T follicular helper cell (primary cell): ENCODE measurements at places on chromosomes 16 and 17.

- no peak for DNase-seq
Observed at GRCh38 chr16:21336231-21336630, 58.1 kb upstream of the CRYM start.

DNA sequence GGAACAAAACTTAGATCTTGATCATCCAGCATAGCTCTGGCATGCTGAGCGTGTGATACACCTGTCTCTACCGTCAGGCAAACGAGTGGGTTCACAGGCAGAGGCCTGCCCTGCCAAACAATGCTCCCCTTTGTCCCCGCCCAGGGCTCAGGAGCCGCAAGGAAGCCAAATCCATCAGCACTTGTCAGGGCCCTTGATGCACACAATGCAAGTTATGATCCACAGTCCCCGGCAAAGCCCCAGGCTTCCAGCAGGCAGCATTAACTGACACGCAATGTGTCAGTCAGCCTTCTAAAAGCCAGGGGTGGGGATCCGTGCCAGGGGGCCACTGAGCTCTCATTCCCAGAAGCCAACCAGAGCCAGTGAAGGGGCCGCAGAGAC, 460.9 kb downstream of the SLC39A11 start:
- DNase-seq: no peak

GRCh38 chr17:48746916-48747444, 18.4 kb upstream of the HOXB13 start:
- DNase-seq: no peak

DNA sequence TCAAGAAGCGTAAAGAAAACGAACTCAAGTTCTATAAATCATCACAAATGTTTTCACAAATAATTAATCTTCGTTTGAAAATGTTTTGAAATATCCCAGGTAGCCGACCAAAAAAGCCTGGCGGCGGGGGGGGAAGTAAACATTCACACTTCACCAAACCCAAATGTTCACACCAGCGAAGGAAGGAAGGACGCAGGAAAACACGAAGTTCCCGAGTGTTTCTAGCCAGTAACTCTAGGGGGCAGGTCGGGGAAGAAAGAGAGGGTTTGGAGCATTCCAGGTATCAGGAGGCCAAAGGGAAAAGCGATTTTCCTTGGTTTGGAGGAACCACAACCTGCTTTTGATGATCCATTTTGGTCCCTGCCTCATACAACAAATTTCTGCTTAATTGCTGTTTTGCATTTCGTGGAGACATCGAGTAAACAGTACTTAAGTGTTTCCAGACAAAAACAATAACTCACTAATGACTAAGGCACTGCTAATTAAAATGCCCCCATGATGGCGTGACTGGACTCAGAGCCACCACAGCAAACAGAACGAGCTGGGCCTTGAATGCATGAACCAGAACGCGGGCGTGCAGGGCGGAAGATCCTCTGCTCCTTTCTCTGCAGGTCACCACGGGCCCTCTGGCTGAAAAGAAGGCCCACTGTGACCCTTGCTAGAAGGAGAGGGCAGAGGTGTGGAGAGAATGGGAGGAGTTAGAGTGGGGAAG, 16.6 kb downstream of the ZFHX3 start:
- no peak for DNase-seq

GRCh38 chr17:32566303-32566702, 79.5 kb downstream of the CDK5R1 start:
- no peak for DNase-seq

GRCh38 chr16:23863511-23864422, 28.0 kb downstream of the PRKCB start:
- no peak for DNase-seq

DNA sequence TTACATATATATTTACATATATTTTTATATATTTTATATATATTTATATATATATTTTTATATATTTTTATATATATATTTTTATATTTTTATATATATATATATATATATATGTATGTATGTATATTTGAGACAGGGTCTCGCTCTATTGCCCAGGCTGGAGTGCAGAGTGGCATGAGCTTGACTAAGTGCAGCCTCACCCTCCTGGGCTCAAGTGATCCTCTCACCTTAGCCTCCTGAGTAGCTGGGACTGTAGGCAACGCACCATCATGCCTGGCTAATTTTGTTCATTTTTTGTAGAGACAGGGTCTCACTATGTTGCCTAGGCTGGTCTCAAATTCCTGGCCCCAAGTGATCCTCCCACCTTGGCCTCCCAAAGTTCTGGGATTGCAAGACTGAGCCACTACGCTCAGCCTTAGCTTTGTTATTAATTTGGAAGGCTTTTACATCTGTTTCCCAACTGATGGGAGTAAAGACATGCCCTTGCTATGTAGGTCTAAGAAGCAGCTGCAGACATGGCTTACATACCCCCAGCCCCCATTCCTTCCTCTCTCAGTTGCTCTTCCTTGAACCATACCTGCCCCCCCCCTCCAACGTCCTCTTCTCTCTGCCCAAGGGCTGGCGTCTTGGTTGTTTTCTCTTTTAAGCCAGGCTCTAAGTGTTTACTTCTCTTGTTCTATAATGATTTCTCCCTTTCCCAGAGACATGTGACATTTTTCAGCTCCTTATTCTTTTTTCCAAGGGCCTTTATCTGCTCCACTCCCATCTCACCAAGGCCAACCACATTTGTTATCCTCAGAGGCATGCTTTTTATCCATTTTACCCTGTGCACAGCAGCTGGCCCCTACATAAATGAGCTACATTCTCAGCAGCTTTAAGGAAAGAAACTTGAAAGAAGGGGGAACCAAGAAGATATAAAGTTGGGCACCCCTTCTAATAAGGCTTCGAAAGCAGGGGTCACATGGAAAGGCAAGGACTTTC, 64.2 kb upstream of the ATF7IP2 start:
- no peak for DNase-seq

- no peak for DNase-seq
Observed at GRCh38 chr16:71287911-71288310, 1.3 kb downstream of the CMTR2 start.

DNA sequence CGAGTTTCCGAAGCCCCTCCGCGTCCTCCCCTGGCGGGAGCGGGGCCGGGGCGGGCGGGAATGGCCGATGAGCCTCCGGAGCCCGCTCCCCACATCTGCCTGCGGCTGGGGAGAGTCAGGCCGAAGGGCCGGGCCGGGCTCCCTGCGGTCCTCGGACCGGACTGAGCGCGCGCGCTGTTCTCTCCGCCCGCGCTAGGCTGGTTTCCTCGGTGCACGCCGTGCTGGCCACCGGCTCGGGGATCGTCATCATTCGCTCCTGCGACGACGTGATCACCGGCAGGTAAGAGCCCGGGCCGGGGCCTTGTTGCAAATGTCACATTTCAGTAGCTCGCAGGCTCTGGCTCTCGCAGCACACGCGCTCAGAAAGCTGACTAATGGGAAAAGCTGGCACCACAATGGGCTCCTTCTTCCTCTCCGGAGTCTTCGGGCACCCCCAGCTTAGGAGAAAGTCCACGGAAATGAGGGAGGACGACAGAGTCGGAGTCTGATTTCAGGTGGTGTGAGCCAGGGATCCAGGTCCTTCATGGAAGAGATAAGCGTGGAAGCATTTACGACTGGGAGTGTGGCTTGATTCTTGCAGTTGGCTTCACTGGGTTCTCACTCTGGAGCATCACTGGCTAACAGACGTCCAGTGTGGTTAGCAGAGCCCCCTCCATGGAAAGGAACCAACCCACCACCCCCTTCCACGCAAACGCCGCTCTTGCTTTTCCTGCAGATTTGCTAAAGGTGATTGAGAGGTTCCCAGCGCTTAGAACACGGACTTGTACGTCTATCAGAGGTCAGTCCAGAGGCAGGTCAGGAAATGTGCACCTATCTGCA, 715 bp downstream of the TLCD3A start:
- DNase-seq: no peak

DNA sequence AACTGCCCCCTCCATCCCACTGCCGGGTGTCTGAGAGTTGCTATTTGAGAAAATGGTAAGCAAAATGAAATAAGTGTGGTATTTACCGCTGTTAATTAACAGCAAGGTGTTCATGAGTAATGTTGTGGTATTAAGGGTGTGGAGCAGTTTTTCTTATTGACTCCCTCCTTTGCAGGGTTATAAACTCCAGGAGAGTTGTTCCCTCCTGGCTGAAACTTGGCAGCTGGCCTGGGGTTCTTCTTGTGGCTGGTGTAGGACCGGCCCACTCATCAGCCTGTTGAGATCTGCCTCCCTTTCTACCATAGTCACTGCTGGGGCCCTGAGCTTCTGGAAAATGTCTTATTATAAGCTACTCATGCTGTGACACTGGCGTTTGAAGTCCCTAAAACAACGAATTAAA, 128.6 kb downstream of the SOX9 start:
- no peak for DNase-seq

- DNase-seq: no peak
Observed at GRCh38 chr17:83103200-83103942, 24.0 kb downstream of the METRNL start.

DNA sequence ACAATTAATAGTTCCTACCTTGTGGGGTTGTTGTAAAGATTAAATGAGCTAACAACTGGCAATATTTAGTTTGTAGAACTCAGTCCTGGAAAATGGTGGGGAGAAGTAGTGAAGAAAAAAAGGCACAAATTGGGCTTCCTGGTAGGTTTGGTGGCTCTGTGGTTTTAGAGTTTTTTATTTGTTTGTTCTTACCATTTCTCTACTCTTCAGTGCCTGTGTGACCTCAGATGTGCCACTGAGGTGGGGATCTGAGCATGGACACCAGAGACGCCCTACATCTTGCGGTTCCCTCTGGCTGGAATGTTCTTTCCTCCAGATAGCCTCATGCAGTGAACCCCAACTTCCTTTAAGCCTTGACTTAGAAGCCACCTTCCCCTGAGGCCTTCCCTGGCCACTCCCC, 7.7 kb downstream of the ZBTB4 start:
- no peak for DNase-seq

DNA sequence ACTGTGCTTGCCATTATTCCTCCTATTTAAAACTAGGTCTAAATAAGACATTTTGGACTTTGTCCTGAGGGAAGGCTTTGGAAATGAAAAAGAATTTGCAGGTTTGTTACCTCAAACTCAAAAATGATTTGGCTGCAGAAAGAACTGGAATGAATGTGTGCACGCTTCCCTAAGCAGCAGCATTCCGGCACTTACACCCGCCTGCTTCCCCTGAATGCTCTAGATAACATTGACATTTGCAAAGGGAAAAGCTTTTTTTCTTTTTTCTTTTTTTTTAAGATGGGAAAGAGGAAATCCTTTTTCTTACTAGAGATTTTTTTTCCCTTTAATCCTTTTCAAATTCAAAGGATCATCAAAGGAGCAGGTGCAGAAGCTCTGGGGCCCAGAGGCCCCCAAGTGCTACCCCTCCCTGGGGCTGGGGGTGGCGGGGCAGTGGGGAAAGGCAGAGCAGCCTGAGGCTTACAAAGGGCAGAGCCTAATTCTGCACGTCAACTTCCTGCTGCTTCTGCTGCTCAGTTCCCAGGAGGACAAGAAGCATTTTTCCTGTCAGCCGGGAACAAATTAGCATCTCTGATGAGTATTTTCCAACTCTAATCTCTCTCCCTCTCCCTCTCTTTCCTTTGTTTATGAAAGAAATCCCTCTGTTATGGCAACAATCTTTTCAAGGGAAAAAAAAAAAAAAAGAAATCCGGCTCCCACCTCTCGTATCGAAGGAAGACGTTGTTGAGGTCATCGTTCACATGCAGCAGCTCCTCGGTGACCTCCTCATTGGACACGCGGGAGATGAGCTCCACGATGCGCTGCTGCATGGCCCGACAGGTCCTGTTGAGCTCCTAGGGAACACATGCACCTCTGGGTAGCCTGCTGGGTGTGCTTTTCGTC, 32.1 kb upstream of the SREBF1 start:
- no peak for DNase-seq

- no peak for DNase-seq
Observed at GRCh38 chr16:65453646-65454045, 331.8 kb upstream of the CDH11 start.

DNA sequence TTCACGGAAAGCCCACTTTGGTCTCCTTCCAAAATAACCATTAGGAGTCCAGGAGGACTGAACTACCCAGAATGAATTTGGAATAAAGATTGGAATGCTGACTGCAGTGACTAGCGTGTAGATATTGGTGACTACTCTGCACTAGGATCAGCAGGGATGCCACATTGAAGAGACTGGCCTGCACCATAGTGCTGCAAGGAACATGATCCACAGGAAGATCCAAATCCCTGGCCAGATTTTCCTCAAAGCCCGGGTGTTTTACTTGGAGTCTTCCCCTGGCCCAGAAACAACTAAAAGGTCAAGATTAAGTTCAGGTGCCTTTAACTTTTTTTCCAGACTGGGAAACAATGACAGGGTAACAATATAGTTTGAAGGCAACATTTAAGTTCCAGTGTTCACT, 870.4 kb downstream of the CDH8 start:
- no peak for DNase-seq

DNA sequence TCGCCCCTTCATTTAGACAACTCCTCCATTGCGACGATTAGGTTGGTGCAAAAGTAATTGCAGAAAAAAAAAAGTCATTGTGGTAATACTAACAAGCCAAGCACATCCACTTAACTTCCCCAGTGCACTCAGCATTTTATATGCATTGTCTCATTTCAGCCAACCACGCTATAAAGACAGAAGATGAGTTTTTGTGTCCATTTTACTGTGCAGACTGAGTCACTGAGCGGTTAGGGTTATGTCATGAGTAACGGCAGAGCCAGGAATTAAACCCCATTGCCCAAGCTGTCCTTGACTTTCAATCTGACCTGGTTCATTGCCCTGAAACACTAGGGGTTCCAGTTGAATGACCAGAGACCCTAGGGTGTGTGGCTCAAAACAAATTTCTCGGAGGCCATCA, 218.7 kb downstream of the XYLT1 start:
- DNase-seq: no peak

GRCh38 chr17:40510328-40510648, 8.9 kb upstream of the TNS4 start:
- DNase-seq: no peak

DNA sequence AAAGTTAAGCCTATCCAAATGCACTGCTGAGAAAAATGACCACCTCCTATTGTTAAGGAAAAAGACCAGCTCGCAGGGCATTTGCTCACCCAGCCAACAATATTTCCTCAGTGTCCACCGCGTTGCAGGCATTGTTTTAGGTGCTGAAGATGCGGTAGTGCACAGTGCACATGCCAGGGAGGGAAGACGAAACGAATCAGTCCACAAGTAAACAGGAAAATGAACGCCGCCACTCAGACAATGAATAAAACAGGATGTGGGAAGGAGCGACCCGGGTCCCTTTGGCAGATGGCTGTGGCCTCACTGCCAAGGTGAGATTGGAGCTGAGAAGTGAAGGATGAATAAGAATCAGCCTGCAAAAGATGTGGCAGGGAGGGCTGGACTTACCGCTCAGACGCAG, 249.2 kb downstream of the FOXL1 start:
- no peak for DNase-seq

- DNase-seq: no peak
Observed at GRCh38 chr16:84396537-84397008, 28.2 kb downstream of the ATP2C2 start.

DNA sequence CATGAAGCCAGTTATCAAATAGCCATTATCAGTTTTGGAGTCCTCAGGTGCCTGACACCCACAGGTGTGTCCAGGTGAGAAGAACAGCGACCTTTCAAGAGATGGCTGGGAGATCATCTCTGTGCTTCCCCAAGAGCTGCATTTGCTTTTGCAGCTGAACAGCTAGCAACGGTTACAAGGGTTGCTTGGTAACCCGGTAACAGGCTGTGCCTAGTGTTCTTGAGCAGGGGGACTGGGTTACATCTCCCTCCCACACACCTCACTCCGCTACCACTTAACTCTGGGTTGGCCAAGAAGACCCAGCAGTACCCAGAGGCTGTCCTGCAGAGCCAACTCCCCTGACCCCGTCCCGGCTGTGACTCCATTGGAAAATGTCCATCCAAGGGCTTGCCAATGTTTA, 147.0 kb downstream of the SLC39A11 start:
- DNase-seq: no peak
